Renal cortex interstitium (tissue), 15 donors: ENCODE measurements at places on chromosomes 5 and 9. TPM values are rescaled to one million over a fixed set of nuclear protein-coding genes. Genes with fewer than 3 reads are reported as not detected.

Gene GRK6
- polyA plus RNA-seq, result 21.2 TPM

Gene LRRC70
- 5.9 TPM for polyA plus RNA-seq

Gene TRPM6
- polyA plus RNA-seq, result 1.4 TPM

Gene KLHL3
- 27.5 TPM for polyA plus RNA-seq

GRCh38 chr9:131418143-131419025 lies 24.5 kb downstream of the PRRC2B start:
- DNase-seq, result no peak

DNA sequence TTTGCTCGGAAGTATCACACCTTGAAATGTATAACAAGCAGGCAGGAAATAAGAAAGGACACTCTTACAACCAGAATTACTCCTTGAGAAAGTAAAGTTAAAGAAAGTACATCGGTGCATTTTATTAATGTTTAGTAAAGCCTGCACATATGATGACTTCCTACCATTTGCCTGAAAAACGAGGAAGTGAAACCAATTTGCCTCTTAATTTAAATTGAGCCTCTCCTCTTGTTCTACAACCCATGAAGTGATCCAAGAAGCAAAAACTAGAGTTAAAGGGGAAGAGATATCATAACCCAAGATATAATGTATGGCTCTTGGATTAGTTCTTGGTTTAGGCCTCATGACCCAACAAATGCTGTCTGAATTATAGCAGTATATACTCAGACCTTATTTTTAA lies 95.6 kb downstream of the GNAQ start:
- no peak for DNase-seq

DNA sequence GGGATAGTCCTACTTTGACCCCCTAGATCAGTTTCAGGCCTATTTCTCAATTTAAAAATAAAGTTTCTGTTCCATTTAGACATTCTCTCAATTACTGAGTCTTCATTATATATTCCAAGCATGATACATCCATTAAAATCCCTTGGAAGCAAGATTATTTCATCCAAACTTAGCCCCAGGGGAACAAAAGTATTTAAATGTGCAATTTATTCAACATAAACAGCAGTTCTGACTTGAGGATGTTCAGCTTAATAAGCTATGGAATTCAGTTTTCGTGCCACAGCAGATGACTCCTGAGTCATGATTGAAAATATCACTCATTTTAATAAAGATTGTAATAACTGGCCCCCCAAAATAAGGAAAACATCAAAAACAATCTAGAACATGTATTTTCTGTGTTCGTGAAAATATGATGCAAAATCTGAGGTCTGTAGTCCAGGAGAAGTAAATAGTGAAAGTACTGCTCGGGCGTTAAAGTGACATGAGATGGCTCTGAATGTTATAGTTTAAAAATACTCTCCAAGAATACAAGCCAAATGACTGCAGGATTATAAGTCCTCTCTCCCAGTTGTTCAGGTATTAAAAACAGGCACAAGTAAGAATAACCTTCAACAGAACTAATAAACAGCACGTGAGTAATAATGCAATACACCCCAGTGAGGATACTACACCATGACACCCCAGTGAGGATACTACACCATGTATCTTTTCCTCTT lies 67.1 kb downstream of the RETREG1 start:
- no peak for DNase-seq

DNA sequence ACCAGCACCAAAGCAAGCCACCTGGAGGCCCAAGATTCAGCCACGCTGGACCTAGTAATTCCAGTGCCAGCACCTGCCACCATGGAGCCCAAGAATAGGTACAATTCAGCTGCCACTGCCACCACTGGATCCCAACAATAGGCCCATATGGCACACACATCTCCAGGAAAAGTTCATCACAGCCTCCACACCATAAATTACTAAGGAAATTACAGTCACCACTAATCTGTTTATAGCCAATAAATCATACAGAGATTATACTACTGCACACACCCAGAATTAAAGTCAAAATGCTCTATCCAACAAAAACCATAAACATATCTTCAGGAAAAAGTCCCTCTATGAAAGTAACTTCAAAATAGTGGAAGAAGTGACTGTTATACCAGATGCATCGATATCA lies 242.8 kb downstream of the SPATA31D1 start:
- DNase-seq, result no peak

DNA sequence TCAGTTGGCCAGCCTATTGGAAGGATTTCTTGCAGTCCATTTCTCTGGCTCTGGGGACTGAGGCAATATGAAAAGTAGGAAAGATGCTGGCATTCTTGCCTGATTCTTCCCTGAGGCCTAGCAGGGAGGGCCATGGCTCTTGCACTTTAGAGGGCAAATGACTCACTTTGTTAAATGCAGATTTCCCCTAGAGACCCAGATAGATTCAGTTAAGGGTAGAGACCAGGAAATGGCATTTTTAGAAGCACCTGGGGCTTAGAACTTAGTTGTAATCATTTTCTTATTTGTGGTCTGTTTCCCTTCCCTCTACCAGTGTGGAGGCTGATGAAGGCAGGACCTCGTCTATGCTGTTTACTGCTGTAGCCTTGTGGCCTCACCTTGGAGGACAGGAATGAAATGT lies 112.8 kb upstream of the NR3C1 start:
- no peak for DNase-seq

- no peak for DNase-seq
These were observed 123.6 kb downstream of the NUDT12 start for GRCh38 chr5:103439007-103439406.

GRCh38 chr5:160105686-160106360 lies 13.4 kb downstream of the PWWP2A start:
- DNase-seq, result no peak

GRCh38 chr9:88270413-88270812 lies 117.8 kb upstream of the SPIN1 start:
- DNase-seq, result no peak

GRCh38 chr5:138981586-138981985 lies 106.5 kb upstream of the LRRTM2 start:
- DNase-seq, result no peak

DNA sequence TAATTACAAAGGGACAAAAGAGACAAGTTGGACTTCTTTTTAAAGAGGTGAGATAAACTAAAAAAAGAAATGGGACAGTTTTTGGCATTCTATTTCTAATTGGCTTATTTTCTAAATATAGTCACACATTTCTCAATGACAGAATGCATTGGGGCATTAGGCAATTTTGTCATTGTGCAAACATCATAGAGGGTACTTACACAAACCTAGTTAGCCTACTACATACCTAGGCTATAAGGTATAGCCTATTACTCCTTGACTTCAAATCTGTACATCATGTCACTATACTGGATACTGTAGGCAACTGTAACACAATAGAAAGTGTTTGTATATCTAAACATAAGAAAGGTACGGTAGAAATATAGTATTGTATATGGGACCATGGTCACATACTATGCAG lies 56.1 kb downstream of the LSM11 start:
- no peak for DNase-seq

DNA sequence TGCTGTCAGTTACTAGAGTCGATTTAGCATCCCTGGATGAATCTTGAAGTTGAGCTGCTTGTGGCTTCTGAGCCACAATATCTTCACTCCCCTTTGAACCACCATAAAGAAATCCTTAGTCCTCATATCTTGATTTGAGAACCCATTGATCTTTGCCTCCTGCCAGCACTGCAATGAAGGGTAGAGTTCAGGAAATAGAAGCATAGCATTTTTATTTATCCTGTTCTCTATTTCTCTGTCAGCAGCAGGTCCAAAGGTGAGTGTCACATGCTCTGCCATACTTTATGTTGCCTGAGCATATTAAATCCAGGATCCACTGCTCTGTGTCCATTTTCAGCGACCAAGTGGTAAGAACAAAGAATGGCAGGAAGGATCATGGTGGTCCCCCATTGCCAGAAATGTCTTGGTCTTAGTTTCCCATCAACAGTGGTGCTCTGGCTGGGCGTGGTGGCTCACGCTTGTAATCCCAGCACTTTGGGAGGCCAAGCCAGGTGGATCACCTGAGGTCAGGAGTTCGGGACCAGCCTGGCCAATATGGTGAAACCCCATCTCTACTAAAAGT lies 80.2 kb upstream of the PANK3 start:
- no peak for DNase-seq

- no peak for DNase-seq
These were observed 99.8 kb downstream of the ATPSCKMT start for GRCh38 chr5:10149911-10150310.

- no peak for DNase-seq
These were observed 849.3 kb downstream of the TLE1 start for GRCh38 chr9:80839821-80840675.

GRCh38 chr5:159091596-159092331 lies 8.0 kb downstream of the EBF1 start:
- no peak for DNase-seq
